Upper lobe of right lung (tissue), 1 donor: ENCODE measurements at places on chromosomes 3 and 15. TPM values are rescaled to one million over a fixed set of nuclear protein-coding genes. Genes with fewer than 3 reads are reported as not detected.

CD86 gene
- total RNA-seq, result 27.4 TPM

- DNase-seq, result no peak
Observed at GRCh38 chr3:56459104-56459496, 9.2 kb downstream of the ERC2 start.

TOP2B gene
- total RNA-seq, result 83.4 TPM

MAP2K1 gene
- total RNA-seq, result 44.5 TPM

DNA sequence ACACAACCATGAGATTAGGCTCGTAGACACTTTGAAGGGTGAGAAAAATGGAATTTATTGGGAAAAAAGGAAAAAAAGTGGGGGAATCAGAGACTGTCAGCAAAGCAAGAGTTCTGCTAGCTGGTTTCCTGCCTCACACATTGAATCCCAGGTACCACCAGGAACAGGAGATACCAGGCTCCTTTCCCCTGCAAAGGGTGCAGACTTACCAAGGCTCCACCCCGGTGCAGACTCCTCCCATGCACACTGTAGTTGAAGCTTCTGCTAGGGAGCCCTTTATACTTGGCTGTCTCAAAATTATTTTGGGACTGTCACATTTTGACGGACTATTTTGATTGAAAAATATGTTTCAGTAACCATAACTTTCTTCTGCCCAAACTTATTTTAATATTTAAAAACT is 819.9 kb upstream of the GBE1 start:
- no peak for DNase-seq

DNA sequence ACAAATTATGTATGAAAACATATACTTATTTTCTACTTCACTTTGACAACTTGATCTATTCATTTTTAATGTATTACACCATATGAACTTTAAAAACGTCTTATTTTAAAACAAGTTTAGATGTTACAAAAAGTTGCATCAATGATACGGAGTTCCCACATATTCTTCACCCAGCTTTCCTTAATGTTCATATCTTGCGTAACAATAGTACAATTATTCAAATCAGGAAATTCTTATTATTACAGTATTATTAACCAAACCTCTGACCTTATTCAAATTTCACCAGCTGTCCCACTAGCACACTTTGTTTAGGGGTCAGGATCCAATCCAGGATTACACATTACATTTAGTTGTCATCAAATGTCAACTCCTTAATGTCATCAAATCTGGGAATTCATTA is 12.9 kb upstream of the XRN1 start:
- DNase-seq, result no peak

DNA sequence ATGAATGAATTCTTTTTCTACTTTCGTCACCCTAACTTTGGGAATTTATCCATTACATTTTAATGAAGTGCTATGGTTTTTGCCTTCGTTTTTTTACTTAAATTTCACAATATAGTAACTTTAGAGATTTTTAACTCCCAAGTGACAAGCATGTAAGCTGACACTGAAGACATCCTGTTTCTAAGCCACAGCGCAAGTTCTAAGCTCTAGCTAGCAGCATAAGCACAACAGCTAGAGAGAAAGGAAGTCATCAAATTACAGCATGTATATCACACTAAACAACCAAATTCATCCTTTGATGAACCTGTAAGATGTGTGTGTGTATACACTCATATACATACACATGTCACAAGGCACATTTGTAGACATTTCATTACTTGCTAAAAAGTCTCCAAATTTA is 119.3 kb downstream of the P3H2 start:
- DNase-seq, result no peak

MAGI1 gene
- 45.8 TPM for total RNA-seq

DNA sequence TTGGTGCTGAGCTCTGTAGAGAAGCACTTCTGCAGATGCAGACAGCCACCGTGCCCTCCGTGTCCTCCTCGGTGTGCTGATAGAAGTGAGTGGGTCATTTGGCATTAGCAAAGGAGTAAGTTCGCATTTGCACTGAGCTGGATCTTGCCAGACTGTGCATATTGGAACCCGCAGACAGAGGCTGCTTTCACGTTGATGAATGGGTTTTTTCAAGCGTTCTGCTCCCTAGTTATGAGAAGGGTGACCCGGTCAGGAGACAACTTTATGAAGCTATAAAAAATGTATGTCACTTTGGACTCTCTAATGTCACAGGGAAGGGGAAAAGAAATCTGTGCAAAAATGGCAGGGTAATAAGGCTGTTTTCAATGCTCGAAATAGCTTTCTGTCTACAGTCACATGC is 739.4 kb downstream of the MCTP2 start:
- no peak for DNase-seq

GRCh38 chr3:112769286-112769978 is 77.2 kb downstream of the CD200R1L start:
- DNase-seq, result no peak

- no peak for DNase-seq
Observed at GRCh38 chr3:186311441-186311840, 50.6 kb downstream of the DGKG start.

RPL29 gene
- total RNA-seq, result 810 TPM

GRCh38 chr15:80732818-80733217 is 37.7 kb downstream of the ABHD17C start:
- DNase-seq, result no peak

GRCh38 chr15:78438619-78439285 is 736 bp downstream of the IREB2 start:
- no peak for DNase-seq

DNA sequence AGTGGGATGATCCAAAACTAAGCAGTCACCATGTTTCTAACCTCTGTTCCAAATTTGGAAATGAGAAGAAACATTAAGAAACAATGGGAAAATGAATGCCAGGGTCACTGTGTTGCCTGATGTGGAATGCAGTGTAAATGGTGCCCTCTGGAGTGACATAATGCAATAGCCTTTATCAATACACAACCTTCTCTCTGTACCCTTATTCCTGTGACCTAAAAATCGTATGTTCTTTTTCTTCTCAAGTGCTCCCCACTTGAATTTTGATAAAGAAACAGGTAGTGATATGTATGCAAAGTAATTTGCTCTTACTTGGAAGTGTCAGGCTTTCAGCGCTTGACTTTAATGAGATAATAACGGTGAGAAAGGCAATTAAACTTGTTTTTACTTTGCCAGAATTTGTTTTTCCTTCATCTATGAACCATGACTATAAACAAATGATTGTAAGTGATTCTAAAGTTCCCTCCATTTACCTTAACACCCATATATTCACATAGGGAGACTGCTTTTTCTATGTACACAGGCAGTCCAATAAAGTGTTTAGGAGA is 145.8 kb upstream of the THRB start:
- DNase-seq, result no peak

DNA sequence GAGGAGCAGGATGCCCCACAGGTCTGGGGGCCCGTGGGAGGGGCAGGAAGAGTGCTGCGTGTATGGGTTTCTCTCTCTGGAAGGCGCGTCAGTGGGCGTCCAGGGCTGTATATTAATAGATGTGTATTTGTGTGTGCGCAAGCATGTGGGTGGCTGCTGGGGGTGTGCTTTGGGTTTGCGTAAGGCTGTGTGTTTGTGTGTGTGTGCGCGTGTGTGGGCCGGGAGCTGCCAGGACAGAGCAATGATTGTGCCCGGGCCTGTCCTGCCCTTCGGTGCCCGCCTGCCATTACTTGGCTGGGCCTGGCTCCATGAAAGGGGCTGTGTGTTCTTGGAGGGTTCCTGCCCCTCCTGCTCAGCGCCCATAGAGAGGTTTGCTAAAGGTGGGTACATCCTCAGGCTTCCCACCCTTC is 16.3 kb downstream of the CSPG4 start:
- no peak for DNase-seq

CCNDBP1 gene
- total RNA-seq, result 57.9 TPM

DNA sequence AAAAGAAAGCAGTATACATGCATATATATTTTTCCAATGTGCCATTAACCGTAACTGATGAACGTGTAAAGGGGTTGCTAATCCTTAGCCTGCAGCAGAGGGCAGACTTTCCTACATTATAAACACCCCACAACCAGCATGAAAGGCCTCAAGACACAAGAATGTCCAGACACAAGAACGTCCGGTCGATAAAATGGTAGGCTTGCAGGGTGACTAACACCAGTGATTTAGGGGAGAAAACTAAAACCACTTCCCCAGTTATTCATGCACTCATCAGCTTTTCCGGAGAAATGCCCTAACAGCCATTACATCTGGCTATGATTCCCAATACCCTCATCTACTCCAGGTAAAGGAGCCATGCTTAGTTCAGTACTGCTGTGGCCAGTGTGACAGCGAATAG is 57.4 kb downstream of the LRTM1 start:
- no peak for DNase-seq

TTLL3 gene
- 37.3 TPM for total RNA-seq

- no peak for DNase-seq
Observed at GRCh38 chr15:57505056-57505715, 86.5 kb upstream of the MYZAP start.

GRCh38 chr3:195101001-195101583 is 169.9 kb downstream of the XXYLT1 start:
- peak; percentile 82 for DNase-seq

DNA sequence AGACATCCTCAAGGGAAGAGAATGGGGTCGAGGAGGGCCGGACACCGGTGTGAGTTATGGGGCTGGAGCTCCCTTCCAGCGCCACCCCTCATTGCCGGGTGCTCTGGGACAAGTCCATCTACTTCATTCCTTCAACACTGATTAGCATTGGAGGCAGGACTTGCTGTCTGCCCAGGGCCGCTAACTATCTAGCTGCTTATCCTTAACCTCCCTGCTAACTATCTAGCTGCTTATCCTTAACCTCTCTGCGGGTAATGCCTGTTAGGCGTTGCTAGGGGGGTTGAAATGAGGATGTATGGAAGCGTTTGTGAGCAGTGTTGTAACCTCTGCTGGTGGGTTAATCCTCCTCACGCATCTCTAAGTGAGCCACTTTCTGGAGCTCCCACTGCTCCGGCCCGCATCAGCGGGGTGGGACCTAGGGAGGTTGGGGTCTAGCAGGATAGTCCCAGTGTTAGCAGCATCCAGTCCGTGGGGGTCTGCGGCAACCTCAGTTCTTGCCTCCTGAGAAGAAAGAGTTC is 10.9 kb upstream of the CHAC1 start:
- DNase-seq, result no peak

GRCh38 chr3:150547045-150547741 is 606 bp downstream of the EIF2A start:
- no peak for DNase-seq

SYNPR gene
- total RNA-seq, result not detected

- DNase-seq, result no peak
Observed at GRCh38 chr3:178750639-178751300, 214.5 kb downstream of the KCNMB2 start.

- no peak for DNase-seq
Observed at GRCh38 chr15:72783004-72783639, 436 bp downstream of the ADPGK start.

DNA sequence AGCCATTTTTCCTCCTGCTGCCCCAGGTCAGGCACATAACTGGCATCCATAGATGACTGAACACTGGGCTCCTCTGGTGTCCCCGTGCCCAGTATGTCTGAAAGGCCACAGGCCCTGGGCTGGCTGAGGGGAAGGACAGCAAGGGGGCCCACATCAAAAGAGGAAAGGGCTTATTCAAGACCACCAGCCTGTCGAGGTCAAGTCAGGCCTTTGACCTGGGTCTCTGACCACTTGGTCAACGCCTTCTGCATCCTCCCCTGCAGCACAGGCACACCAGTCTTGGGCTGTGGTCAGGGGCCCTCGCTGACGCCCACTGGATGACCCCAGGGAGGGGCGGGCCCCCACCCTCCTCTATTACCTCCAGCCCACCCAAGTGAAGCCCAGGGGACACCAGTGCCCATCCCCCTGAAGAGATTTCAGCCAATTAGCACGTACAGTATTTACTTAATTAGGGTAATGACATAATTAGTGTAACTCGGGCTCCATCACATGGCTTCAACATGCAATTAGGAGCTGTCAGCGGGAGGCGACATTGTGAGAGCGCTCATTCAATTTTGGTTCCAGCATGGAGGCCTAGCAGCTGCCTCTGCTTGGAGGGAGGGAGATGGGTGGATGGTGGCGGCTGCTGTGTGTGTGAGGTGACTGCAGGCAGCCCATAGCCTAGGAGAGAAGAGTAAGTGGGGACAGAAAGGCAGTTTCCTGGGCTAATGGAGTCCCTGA is 13.5 kb upstream of the DNAH1 start:
- DNase-seq, result no peak

FGF7 gene
- total RNA-seq, result 21.9 TPM

WNT7A gene
- total RNA-seq, result 6.6 TPM

GRCh38 chr3:72142028-72142427 is 357.1 kb upstream of the PROK2 start:
- no peak for DNase-seq

MKRN3 gene
- total RNA-seq, result 2.5 TPM

- no peak for DNase-seq
Observed at GRCh38 chr15:64717735-64718495, 57.5 kb downstream of the RBPMS2 start.

ATP13A3 gene
- 101 TPM for total RNA-seq

DNA sequence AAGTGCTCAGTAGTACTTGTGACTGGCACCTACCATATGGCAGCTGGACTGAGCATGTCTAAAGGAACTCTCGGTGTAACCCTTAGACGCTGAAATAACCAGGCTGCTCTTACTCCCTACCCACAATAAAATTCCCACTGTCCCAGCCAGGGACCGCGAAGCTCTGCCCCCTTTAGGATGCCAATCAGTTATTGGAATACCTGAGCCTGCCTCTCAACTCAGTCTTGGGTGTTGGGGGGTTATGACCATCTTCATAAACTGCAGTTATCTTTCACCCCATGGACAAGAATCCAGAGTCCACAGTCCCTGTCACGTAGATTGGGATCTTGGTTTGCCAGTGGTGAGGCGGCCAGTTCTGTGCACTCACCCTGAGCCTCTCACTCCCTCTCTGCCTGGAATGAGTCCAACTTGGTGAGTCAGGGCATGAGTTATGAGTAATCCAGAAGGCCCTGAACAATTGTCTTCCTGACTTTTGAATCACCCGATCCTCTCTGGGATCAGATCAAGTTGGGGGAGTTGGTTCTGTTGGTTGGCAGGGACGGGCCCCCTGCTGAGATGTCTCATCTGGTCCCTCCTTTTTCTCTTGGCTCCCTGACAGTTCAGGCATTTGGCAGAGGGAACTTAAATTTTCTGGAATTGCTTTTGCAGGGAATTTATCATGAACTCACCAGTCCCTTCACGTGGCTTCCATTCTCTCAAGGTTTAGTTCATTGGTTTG is 120.1 kb upstream of the UBE2E1 start:
- no peak for DNase-seq

DLEC1 gene
- 2.7 TPM for total RNA-seq

GRCh38 chr3:112027826-112028225 is 6.7 kb upstream of the TMPRSS7 start:
- DNase-seq, result no peak

DNA sequence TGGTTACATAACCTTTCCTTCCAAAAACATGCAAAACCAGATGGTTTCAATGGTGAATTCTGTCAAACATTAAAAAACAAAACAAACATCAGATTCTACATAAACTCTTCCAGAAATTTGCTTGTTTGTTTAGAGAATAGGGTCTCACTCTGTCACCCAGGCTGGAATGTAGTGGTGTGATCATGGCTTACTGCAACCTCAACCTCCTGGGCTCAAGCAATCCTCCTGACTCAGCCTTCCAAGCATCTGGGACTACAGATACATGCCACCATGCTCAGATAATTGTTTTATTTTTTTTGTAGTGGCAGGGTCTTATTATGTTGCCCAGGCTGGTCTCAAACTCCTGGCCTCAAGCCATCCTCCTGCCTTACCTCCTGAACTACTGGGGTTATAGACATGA is 36.1 kb downstream of the FBXL2 start:
- DNase-seq, result no peak

SEMA7A gene
- total RNA-seq, result 5.4 TPM
